Stimulated activated CD8-positive, alpha-beta memory T cell treated with anti-CD3 and anti-CD28 coated beads, Interleukin-4, amount 100 ng/mL, for 4 hours (primary cell): ENCODE measurements at places on chromosomes 11 and 22.

GRCh38 chr22:47315862-47316419 is 553.5 kb downstream of the TBC1D22A start:
- DNase-seq: no peak

- no peak for DNase-seq
Observed at GRCh38 chr11:18321578-18321968, 367 bp downstream of the HPS5 start.

- DNase-seq: no peak
Observed at GRCh38 chr22:25757686-25758085, 15.7 kb downstream of the MYO18B start.

GRCh38 chr22:38080850-38081635 is 2.9 kb downstream of the SLC16A8 start:
- no peak for DNase-seq

DNA sequence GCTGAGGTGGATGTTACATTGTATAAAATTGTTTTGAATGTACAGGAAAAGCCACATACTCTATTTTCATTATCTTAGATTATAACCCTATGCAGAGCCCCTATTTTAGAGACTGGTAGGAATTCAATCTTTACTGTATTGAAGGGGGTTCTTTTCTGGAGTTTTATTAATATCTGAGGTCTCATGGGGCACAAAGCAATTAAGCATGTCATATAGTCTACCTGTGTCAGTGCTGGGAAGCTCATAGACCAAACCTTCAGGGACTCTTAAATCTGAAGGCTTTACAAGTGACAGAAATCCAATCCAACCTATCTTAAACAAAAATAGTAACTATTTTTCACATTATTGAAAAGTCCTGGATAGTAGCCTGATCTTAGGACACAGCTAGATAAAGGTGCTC is 733.7 kb downstream of the NELL1 start:
- DNase-seq: no peak

GRCh38 chr11:65429724-65430405 is 7.3 kb downstream of the NEAT1 start:
- no peak for DNase-seq

GRCh38 chr11:111327908-111328624 is 29.7 kb downstream of the POU2AF3 start:
- no peak for DNase-seq

- DNase-seq: no peak
Observed at GRCh38 chr22:38081941-38082828, 1.8 kb downstream of the SLC16A8 start.

DNA sequence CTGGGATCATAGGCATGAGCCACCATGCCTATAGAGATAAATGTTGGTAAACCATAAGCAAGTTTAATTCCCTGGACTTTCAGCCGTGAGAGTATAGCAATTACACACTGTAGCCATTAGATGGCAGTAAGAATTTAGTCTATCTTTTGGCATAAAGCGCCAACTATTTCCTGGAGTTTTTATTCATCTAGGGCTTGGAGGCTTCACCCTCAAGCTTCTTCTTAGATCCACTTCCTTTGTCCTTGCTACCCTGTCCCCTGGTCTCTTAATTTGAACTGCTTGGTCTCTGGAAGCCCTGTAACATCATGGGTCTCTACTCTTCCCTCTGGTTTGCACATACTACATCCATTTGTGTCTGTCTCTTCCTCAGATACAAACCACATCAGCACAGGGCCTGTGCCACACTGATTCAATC is 38.2 kb downstream of the OR10A6 start:
- DNase-seq: no peak

DNA sequence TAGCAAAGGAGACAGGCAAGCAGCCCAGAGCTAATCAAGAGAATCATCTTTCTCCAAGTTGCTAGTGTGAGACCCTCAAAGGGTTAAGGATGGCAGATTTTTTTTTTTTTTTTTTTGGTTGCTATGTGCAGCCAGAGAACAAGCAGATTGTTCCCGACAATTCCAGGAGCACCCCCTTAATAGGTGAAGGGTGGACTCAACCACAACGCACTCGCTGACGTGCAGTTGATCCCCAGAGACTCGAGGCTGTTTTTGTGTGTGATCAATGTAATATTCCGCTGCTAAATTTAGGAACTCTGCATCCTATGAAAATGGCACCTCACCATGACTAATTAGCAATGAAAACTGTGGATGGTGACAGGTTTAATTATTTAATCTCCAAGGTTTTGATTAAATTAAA is 789.0 kb downstream of the KCNA4 start:
- DNase-seq: no peak

GRCh38 chr11:44627165-44627789 is 61.8 kb downstream of the CD82 start:
- no peak for DNase-seq

GRCh38 chr11:27505781-27506180 is 788 bp downstream of the LIN7C start:
- no peak for DNase-seq

DNA sequence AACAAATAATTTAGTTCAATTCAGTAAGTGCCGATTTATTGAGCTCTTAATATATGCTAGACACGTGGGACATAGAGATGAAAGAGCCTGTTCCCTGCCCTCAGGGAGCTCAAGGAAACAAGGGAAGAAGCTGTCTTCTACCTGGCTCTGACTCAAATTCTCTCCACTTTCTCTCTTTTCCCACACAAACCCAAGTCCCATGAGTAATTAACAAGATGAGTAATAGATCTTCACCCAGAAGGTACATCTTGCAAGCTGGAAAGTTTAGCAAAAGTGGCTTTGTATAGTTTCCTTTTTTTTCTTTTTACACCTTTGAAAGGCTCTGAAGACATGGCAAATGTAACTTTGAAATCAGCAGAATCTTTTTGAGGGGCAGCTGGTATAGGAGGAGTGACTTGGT is 48.2 kb upstream of the CHST1 start:
- DNase-seq: no peak

- no peak for DNase-seq
Observed at GRCh38 chr11:111412293-111412692, 33.2 kb upstream of the POU2AF1 start.

- DNase-seq: peak; percentile 60
Observed at GRCh38 chr11:14907411-14908213, 15.6 kb upstream of the CYP2R1 start.

- no peak for DNase-seq
Observed at GRCh38 chr22:45476814-45477213, 25.9 kb upstream of the FBLN1 start.

DNA sequence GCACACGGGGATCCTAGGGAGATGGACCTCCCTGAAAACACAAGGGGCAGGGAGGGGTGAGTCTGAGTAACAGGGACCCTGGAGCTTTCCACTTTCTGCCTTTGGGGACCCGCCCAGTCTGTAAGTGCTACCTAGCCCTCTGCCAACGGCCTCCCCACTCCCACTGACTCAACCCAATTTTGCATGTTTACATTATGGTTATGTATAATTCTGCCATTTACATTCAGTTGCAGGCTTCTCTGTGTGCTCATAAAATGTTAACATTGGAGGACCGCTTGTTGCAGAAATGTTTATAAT is 105.8 kb downstream of the DSCAML1 start:
- no peak for DNase-seq

GRCh38 chr22:22769434-22770279 is 118.0 kb upstream of the IGLL5 start:
- no peak for DNase-seq

GRCh38 chr11:66639066-66639813 is 737 bp downstream of the RBM4 start:
- DNase-seq: no peak

DNA sequence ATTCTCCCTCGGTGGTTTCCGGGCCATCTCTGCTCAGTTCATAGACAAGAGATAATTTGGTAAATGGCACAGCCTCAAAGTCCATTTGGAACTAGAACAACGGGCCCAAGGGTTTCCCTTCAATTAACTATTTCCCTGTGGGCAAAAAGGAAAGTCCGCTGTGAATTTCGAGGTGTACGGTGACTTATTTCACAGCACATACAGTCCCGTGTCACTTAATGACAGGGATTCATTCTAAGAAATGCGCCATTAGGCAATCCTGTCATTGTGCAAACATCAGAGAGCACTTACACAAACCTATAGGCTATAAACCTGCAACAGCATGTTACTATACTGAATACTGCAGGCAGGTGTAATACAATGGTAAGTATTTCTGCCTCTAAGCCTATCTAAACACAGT is 551.6 kb downstream of the OPCML start:
- DNase-seq: no peak

DNA sequence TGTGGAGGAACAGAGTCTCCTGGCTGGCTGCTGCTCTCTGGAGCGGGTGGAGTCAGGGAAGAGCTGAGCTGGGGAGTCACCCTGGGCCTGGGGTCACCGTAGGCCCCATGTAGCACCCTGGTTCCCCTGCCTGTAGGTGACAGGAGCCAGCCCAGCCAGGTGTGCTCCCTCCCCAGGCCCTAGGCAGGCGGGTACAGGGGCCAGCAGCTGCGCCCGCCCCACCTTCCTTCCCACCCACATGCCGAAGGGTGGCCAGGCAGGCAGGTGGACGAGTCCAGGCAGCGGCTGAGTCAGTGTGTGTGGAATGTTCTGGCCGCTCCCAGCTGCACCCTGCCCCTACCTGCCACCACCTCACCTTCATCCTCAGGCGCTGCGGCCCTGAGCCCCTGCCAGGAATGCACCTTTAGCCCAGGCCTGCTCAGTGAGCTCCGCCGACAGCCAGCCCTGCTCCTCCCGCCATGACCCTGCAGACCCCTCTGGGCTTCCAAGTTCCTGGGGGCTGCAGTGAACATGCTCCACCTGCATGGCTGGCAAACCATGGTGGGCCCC is 654 bp upstream of the SYT8 start:
- DNase-seq: no peak

DNA sequence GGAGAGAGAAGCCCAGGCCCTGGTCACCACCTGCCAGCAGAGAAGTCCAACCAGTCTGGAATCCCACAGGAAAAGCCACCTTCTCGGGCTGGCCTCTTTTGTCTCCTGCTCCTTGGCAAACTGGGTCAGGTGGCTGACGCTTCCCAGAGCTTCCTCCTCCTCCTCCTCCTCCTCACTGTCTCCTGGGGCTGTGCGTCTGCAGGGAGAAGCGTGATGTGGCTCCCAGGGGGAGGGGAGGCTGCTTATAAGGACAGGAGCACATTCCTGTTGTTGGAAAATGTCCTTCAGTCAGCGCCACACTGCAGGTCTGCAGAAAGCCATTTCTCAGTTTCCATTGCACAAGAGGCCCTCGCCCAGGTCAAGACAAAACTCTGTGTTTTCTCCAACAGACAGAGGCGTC is 1316.5 kb downstream of the BRD1 start:
- DNase-seq: no peak

- DNase-seq: peak; percentile 86
Observed at GRCh38 chr11:14891143-14892035, 642 bp downstream of the CYP2R1 start.

- DNase-seq: no peak
Observed at GRCh38 chr22:21641417-21641788, 699 bp upstream of the SDF2L1 start.

DNA sequence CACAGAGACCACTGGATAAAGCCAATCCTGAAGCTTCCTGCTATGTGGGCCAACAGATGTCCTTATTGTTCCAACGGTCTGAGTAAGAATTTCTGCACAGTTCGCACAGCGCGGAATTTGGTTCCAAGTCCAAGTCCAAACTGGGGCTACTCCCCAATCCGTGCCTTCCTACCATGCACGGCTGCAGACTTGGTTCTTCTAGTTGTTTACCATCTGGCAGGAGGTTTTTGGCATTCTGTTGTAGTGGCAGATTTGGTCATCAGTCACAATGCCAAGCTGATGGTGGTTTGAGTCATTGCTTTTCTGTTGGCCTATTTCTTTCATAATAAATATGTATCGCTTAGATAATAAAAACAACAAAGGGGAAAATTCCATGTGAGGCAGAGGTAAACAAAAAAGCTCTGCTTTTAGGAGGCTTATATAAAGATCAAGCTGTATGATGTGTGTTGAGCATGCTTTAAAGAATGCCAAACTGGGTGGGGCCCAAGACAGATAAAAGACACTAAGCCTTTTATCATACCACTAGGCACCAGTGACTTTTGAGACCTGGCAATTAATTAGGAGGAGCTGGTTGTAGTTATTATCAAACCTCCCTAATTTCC is 52.5 kb upstream of the SYN3 start:
- DNase-seq: no peak

GRCh38 chr11:78327945-78328344 is 89.7 kb downstream of the GAB2 start:
- no peak for DNase-seq

DNA sequence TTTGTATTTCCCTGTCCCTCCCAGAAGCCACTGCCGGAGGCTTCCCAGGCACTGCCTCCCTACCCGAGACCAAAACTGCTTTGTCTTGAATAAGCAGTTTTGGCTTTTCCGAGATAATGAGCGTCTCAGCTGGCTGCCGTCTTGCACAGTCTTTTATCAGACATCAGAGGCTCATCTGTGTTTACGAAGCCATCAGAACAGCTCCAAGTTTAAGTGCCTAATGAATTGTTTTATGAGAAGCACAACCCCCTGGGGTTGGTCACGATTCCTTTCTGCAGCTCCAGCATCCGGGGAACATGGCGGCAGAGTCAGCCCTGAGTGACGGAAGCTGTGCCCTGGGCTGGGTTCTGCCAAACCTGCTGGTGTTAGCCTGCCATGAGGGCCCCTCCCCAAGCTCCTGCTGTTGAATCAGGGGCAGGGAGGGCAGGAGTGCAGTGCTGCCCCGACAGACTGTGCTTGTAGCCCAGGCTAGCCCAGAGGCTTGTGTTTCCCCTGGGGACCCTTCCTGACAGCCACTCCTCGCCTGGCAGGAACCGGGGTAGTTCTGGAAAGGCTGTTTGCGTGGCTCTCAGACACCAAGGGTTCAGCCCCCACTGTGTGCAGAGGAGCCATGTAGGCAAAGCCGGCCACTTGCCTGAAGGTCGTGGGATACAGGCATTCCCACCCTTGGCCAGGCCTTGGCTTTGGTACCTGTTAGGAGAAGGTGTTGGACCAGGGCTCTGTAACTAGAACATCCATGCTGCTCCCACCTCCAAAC is 96.1 kb downstream of the MORC2 start:
- no peak for DNase-seq

DNA sequence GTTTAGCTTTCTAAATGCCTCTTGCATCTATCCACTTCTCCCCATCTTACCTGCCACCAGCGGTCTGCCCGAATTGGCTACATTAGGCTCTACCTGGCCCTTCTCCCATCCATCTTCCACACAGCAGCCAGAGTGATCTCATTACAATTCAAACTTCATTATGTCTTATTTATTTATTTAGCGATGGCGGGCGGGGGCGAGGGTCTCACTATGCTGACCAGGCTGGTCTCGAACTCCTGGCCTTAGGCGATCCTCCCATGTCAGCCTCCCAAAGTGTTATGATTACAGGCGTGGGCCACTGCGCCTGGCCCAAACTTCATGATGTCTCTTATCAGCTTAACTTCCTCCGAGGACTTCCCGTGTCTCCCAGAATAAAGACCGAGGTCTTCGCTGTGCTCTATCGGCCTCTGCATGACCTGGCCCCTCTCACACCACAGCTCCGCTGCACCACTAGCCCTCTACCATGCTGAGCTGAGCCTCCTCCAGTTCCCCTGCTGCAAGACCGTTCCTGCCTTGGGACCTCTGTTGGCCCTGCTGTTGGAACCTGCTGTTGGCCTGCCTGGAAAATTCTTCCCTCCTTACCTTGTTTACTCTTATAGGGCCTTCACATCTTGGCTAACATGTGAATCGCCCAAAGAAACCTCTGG is 870 bp upstream of the CTTN start:
- no peak for DNase-seq

GRCh38 chr11:120830085-120830620 is 193.7 kb upstream of the TBCEL start:
- DNase-seq: no peak

- DNase-seq: no peak
Observed at GRCh38 chr11:128911239-128911638, 20.1 kb downstream of the KCNJ5 start.

GRCh38 chr22:23289130-23289503 is 108.8 kb downstream of the BCR start:
- no peak for DNase-seq
